ENCODE measurements at places on chromosomes 1 and 21. TPM values are rescaled to one million over a fixed set of nuclear protein-coding genes. Genes with fewer than 3 reads are reported as not detected.

Gene SIK1
- total RNA-seq = 6.3 TPM

Gene LEPR
- 42.3 TPM for total RNA-seq

Gene RUNX1
- total RNA-seq = 47.4 TPM

Gene MXRA8
- 239 TPM for total RNA-seq

Gene LRRC7
- total RNA-seq = 0.14 TPM

Gene SLC45A3
- 5.3 TPM for total RNA-seq
